ENCODE measurements at places on chromosomes 7 and 10.

GRCh38 chr10:72552857-72553256 lies 73.0 kb downstream of the MICU1 start:
- peak; percentile 87 for DNase-seq

DNA sequence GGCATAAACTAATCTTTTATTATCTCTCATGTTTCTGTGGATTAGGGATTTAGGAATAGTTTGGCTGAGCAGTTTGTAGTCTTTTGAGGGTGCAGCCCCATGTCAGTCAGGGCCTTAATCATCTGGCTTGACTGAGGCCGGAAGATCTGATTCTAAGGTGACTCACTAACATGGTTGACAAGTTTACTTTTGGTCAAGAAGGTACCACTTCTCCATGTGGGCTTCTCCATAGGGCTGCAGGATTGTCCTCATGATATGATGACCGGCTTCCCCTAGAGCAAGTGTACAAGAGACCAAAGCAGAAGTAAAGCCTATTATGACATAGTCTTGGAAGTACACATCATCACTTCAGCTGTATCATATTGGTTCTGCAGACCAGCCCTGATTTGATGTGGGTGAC lies 45.9 kb upstream of the OIT3 start:
- DNase-seq: no peak

DNA sequence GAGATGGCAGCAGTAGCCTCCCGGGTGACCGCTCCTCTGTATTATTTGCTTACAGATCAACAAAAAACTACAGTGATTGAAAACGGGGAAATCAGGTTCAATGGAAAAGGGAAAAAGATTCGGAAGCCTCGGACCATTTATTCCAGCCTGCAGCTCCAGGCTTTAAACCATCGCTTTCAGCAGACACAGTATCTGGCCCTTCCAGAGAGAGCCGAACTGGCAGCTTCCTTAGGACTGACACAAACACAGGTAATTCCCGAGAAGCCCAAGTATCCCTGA lies 2.2 kb downstream of the DLX6 start:
- no peak for DNase-seq

DNA sequence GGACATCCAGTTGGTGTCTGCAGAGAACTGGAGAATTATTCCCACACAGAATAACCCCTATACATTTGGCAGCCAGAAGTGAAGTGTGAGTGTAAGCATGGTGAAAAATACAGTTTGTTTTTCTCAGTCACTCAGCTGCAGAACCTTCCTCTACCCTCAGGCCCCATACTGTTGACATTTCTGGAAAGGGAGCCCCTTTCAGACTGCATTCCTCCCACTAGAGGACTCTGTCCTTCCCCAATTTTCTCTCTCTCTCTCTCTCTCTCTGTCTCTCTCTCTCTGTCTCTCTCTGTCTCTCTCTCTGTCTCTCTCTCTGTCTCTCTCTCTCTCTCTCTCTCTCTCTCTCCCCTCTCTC lies 86.8 kb upstream of the STEAP1B start:
- DNase-seq: no peak

- DNase-seq: no peak
Observed at GRCh38 chr10:90018819-90019218, 317.4 kb downstream of the KIF20B start.

- no peak for DNase-seq
Observed at GRCh38 chr10:70782746-70783680, 2.2 kb downstream of the TBATA start.

GRCh38 chr7:98213296-98213887 lies 2.2 kb downstream of the BHLHA15 start:
- DNase-seq: no peak

GRCh38 chr7:92333866-92334265 lies 88.1 kb downstream of the ANKIB1 start:
- no peak for DNase-seq

DNA sequence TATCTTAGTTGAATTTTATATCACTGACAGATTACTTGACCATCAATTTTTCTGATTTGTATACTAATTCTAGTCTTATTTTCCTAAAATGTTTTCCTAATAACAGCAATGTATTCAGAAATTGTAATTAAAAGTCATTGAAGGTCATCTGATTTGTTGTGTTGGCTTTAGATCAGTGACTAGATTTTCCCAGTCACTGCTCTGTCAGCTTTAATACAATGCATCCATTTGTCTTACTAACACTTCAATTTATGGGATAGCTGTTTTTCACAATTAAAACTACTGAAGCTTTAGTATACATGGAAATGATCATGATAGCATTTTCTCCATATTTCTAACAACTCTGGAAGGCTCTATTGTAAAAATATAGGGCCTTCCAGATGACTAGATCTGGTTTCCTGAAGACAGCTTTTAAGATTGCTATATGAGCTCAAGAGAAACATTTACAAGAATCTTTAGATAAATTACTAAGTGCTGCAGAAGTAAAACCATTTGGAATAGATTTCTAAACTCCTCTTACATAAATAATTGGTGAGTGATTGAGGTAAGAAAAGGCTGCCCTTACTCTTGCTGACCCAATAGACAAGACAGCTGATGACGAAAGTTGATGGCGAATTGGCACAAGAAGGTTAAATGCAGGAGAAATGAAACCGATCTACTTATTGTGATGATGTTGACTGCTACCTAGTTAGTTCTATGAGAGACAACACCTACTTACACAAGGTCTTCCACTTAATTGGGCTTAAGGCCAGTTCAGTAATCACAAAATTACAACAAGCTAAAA lies 74.1 kb downstream of the LRRTM3 start:
- no peak for DNase-seq

GRCh38 chr7:37424995-37425394 lies 23.7 kb downstream of the ELMO1 start:
- no peak for DNase-seq

- DNase-seq: no peak
Observed at GRCh38 chr10:104255311-104255981, 754 bp downstream of the GSTO1 start.

DNA sequence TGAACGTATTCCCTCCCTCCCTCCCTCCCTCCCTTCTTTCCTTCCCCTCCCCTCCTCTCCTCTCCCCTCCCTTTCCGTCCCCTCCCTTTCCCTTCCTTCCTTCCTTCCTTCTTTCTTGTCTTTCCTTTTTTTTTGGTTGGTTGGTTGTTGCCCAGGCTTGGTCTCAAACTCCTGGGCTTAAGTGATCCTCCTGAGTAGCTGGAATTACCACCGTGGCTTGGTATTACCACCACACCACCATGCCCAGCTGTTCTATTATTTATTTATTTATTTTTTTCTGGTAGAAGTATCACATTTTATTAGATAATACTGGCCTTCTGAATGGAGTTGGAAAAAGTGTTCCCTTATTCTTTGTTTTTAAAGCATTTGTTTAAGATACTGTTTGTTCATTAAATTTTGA lies 95.9 kb downstream of the PHF14 start:
- no peak for DNase-seq

DNA sequence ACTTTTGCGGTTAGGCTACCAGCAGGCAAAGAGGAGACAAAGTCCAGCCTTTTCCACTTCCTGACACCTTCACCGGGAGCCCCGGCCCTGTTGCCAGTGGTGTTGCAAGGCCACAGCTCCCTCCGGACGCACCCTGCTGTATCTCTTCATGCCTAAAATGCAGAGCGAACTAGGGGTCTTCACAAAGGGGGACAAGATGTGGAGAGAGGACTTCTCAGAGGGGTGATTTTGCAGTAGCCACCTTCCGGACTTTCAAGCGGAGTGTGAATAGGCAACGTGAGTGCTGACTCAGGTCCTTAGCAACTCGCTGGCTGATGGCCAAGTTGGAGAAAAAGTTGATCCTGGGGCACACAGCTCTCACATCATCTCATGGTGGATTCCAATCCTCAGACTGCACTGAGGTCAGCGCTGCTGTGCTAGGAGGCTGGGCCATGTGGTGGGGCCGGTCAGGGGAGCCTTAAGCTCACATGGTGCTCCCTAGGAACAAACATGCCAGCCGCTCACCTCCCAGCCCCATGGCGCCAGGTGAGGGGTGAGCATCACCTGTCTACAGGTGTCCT lies 166.3 kb downstream of the LCOR start:
- no peak for DNase-seq

GRCh38 chr7:151251328-151251688 lies 2.8 kb upstream of the SMARCD3 start:
- no peak for DNase-seq

Data from AG09319 (cell line).